Activated CD4-positive, alpha-beta T cell treated with anti-CD3 and anti-CD28 coated beads for 36 hours (primary cell): ENCODE measurements at places on chromosomes 6 and 20.

DNA sequence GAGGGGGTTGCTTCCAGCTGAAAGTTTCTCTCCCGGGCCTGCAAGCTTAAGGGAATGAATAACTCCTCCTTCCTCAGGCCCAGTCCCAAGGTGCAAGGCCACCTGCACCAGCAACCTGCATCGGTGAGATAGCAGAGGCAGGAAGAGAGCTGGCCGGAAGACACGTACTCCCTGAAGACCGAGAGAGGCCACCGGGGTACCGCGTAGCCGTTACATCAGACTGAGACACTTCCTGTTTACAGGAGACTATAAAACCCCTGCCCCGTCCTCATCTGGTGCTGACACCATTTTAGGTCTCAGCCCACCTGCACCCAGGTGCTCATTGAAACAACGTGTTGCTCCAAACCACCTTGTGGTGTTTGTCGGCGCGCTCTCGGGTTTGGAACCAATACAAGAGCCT lies 60.5 kb upstream of the PRND start:
- peak; percentile 69 for DNase-seq

DNA sequence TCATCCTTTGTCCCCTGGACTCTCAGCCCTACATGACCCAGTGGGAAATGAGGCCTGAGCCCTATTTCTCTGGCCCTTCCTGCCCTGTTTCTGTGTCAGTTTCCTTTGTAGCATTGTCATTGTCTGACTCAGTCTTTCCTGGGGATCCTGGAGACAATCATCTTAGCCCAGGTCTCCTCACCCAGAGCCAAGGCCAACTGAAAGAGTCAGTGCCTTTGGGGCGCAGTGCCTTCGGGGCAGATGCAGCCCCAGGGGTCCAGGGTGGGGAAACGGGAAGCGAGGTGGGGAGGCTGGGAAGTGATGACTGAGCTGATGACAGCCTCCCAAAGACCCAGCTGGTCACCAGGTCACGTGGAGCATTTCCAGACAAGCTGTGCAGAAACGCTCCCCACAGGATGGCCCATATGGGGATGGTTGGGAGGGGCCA lies 93.3 kb upstream of the SULF2 start:
- no peak for DNase-seq

DNA sequence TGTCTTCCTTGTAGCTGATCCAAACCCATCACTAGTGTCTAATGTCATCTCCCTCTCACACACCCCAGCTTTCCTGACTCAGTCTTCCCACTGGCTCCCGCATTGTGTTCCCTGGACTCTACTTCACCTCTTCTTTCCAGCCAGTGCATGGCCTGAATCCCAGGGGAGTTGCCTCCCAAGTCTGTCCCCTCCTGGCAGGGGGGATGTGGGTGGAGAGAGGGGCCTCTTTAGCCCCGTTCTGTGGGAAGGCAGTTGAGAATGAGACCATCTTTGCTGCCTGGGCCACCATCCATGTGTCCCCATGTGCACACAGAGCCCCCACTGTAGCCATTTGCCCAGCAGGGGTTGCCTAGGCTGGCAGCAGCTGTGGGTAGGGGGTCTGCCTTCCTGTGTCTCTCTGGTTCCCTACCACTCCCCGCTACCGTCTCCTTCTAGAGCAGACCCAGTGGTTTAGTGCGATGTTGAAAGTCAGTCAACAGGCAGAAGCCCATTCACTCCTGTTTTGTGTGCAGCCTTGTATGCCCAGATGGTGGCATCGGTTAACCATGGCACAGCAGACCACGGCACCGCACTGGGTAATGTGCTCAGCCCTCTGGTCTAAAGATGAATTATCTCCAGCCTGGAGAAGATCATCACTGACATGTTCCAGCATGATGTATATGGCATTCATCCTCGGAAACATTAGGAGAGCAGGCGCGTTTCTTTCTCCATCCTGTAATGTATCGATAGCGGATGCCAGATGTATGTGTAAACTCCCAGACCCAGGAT lies 178.8 kb upstream of the SNX9 start:
- peak; percentile 64 for DNase-seq

GRCh38 chr6:5135788-5136376 lies 50.7 kb downstream of the PPP1R3G start:
- DNase-seq = peak; percentile 59

GRCh38 chr20:17681726-17682102 lies 328 bp downstream of the RRBP1 start:
- DNase-seq = no peak

- DNase-seq = no peak
Observed at GRCh38 chr6:12586721-12587480, 129.7 kb upstream of the PHACTR1 start.

DNA sequence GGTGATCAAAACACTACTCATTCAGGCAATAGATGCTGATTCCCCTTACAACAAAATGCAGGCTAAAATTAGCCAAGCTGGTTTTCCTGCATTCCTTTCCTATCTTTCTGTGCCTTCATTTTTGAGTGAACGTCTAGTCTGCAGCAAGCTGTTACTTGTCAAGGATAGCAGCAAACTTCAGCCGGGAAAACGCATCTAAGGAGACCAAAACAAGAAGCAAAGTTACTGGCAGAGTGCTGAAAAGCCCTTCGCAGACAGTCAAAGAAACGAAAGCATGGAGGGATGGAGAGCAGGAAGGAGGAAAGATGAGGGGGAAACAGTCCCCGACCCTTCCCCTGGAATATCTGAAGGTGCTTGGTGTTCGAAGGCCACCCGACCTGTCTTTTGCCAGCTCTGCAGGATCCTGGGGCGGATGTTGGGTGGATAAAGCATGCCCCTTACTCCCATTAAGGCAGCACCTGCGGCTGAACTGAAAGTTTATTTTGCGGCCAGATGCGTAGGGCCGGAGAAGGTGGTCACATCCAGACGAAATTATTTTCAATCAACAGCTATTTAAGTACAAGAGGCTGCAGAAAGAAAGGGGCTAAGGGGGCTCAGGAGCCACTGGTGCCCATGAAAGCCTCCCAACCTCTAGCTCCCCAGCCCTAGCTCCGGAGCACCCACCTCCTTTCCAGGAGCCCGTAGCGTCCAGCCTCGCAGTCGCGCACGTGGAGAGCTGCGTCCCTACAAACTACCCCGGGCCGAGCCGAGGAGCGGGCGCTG lies 538 bp downstream of the FERMT1 start:
- DNase-seq = no peak

DNA sequence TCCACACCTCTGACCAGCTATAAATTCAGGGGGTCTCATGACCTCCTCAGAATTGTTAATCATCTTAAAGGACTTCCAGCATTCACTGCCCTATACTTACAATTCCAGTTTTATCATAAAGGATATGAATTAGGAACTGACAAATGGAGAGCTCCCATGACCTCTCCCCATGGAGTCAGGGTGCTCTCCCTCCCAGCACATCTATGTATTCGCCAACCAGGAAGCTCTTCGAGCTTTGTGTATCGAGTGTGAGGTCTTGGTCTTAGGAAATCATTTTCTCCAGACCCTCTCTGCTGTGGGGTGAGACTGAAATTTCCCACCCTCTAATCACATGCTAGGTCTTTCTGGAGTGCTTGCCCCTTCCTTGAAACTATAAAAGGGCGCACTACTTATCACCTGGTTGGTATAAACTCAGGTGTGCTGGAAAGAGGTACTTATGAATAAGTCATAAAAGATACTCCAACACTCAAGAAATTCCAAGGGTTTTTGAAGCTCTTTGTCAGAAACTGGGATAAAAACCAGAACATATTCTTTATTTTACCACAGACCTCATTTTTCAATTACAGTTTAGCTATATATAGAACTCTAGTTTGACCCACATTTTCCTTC lies 238.4 kb upstream of the OPRM1 start:
- no peak for DNase-seq

- no peak for DNase-seq
Observed at GRCh38 chr6:130204322-130204721, 18.4 kb downstream of the SAMD3 start.

DNA sequence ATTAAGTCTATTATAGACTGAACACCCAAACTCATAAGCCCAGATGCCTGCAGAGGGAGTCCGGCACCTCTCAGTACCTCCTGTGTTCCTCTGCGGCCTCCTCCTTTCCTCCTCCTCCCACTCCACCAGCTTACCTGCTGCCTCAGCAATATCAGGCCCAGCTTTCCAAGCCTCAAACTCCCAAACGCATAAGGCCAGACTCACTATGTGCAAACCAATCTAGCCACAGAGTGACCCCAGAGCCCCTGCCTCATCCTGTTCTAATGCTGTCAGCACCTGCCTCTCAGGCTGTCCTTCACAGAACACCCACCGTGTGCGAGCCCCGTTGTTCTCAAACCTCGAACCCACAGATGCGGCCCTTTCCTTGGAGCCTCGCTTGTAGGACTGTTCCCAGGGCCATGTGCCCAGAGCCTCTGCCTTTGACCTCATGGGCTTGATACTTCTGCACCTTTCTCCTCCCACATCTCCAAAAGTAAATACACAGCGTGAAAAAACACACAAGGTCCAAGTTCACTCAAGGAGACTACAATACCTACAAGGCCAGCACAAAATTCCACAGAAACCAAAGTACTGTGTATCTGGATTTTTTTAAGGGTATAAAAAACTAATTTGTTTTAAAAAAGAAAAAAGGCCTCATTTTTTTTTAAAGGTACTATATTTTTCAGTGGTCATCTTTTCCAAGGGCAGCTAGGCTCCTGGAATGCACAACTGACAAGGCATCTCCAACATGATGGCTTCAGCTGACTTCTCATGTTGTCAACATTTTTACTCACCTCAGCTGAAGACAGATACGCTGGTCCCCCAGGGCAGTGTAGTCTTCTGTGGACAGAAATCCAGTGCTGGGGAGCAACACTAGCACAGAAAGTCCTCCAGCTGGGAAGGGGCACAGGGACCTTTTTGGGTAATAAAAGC lies 52.3 kb downstream of the ABHD12 start:
- no peak for DNase-seq

- DNase-seq = no peak
Observed at GRCh38 chr6:142322504-142323198, 20.8 kb downstream of the ADGRG6 start.

DNA sequence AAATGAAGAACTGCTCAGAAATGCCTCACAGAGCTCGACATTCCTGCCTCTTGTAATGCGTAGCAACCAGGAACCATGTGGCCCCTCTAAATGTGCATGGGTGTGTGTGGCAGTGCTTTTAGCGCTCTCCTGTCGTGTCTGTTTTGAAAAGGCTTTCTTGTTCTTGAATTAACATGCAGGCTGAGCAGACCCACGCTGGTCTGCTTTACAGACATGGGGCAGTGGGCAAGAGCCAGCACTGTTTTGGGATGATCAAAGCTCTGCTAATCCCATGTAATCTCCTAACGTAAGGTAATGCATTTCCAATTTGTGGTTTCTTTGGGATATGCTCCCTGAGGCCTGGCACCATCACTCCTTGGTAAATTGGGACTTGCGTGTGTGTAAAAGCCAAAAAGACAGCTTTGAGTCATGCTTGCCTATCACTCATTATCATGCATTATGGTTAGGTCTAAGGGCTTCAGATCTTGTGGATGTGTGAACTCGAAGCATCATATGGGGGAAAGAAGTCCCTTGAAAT lies 11.8 kb downstream of the RIPOR2 start:
- DNase-seq = peak; percentile 50

DNA sequence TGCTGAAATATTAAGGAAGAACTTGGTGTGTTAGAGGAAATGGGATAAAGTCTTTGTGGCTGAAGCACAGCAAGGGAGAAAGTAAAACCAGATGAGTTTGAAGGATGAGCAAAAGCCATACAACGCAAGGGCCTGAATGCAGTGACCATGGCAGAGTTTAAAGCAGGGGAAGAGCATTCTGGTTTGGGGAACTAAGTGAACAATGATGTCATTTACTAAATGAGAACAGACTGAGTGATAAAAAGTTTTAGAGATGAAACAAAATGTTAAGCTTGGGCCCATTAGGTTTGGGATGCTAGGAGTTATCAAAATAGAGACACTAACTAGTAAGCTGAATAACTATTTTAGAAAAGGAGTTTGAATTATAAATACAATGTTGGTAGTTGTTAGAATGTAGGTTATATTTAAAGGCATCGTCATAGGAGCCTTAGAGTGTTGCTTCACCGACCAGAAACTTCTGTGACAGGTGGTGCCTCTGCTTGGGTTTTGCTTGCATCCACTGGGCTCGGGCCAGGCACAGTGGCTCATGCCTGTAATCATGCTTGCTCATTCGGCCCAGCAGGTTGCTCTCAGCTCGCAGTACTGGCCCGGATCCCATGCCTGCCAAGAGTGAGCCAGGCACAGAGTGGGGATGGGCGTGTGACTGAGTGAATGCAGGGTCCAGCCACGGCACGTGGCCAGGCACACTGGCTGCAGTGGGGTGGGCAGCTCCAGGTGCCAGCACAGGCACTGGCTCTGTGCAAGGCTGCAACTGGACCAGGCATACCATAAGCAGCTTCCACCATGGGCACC lies 37.4 kb upstream of the OPRM1 start:
- DNase-seq = no peak

- no peak for DNase-seq
Observed at GRCh38 chr20:2399390-2399789, 18.7 kb downstream of the TGM6 start.

DNA sequence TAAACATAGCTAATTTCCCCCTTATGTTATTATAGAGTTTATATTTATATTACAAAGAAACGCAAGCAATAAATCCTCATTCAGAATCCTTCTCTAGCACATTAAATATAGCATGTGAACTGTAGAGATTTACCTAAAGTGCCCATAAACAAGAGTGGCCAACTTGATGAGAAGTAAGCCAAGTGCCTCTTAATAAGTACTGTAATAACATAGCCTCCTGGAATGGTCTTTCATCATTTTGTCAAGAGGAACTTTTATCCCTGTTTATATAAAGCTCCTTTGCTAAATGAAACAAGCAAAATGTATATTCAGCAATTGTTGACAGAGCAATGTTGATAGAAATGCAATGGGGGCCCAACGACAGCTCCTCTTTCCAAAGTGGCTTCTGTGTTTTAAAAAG lies 195.0 kb downstream of the ARHGAP18 start:
- DNase-seq = no peak

DNA sequence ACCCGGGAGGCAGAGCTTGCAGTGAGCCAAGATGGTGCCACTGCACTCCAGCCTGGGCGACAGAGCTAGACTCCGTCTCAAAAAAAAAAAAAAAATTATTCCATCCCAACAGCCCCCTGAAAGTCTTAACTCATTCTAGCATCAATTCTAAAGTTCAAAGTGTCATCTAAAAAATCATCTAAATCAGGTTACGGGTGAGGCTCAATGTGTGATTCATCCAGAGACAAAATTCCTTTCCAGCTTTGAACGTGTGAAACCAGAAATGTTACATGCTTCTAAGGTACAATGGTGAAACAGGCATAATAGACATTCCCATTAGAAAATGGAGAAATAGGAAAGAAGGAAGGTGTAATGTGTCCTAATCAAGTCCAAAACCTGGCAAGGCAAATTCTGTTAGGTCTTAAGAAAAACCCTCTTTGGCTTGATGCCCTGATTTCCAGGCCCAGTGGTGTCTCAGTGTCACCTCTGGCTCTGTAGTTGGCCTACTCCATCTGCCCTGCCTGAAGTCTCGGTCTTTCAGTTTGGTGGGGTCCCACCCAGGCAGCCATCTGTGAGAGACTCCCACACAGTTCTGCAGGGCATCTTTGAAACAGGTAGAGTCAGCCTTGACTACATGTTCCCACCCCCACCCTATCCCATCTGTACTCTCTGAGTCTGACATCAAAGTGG lies 43.5 kb downstream of the HFE start:
- no peak for DNase-seq
